ENCODE measurements at places on chromosomes 6 and 20.

DNA sequence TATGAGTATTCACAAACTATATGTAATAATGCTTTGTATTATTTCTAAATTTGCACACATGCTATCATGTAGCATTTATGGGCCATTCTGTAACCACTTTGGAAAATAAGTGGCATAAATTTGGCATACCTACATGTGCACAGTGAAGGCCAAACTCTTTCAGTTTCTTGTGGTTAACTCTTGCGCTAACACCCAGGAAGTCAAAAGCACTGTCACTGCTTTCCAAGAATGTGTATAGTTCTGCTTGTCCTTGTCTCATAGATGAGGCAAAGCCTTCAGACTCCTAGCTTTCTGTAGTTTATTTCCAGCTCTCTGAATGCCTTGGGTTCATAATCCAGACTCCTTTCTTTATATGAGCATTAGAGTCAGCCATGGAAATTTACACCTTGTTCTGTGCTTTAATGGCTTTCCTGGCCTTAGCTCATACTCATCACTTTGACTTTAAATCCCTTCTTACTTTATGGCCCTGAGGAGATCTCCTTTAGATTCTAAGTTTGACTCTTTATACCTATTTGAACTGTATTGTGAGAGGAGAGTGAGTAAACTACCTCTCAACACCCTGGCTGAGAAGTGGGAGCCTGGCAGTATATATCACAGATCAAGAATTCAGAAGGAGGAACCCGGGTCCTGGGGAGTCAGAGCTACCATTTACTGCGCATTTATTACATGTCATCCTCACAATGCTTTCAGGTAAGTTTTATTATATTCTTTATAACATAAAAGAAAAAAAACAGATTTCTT lies 949 bp upstream of the SLC17A3 start:
- DNase-seq = no peak

DNA sequence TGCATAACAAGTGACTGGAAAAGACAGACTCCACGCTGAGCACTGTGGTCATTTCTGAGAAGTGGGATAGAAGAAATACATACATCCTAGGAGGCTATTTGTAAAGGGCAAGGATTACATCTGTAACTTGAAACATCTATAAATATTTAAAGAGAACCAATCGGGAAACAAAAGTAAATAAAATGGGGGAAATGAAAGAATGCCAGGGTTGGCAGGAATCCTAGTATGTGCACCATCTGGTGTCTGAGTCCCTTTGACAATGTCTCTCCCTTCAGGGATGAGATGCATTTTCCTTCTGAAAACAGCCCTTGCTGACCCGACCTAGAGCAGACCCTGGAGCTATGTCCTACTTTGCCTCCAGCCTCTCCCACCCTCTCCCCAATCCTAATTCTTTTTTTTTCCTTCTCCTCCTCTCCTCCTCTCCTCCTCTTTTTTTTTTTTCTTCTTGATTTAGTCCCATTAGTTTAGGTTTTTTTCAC lies 53.2 kb downstream of the VSTM2L start:
- DNase-seq = no peak

DNA sequence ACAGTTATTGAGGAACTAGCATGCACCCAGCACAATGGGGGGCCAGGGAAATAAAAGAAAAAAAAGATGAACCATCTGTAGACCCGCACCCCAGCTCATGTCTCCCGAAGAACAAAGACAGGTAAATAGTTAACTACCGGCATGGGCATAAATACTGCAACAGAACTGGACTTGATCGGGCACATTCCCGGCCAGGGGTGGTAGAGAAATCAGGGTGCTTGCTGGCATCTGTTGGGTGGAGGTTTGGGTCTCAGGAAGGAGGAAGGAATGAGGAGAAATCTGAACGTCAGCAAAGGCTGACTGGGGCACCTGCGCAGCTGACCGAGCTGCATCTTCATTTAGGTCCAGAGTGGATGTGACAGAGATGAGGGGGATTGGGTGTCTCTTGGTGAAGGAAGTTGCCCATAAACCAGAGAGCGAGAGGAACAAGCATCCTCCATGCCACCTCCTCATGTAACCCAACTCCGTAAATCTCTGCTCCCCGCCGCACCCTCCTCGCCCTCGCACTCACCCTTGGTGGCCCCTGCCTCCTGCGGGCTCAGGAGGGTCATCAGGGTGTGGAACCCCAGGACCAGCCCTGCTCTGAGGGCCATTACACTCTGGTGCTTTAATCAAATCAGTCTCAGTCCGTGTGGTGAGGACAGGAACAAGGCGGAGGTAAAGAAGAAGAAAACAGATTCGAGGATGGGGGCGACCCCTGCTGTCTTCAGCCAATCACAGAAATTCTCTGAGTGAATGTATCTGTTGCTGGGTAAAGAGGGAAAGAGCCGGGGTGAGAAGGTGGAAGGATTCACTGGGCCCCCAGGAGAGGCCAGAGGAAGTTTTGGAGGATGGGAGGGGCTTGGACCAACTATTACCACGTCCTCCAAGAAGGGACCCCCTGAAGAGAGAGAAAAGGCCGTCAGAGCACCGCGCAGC lies at the start of gene HLA-DOA:
HLA-DOA (minus strand) TSS at position 648 of the 918 bp plus-strand sequence.
- DNase-seq = peak; percentile 27

DNA sequence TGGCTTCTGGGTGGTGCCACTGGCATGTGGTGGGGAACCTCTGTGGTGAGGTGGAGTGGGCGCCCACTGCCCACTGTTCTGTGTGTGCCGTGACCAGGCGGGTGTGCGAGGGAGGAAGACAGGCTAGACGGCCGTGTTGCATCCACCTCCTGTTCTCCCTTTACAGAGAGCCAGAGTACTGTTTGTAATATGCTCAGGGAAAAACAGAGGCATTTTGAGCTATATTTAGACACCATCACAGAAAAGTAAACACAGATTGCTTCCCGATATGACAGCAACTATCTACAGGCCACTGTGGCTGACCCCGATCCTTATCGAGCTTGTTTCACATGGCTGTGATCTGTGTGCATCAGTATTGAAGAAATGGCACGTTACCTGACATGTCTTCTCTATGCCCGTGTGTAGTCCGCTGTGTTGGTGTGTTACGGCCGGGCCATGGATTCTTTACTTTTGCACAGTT lies 45.6 kb downstream of the ARID1B start:
- DNase-seq = no peak

- DNase-seq = no peak
These were observed 27.6 kb upstream of the GSTA5 start for GRCh38 chr6:52868240-52868639.

- DNase-seq = no peak
These were observed 38.0 kb upstream of the HIVEP1 start for GRCh38 chr6:11974089-11974488.

GRCh38 chr6:108771421-108771820 lies 76.8 kb upstream of the ARMC2 start:
- no peak for DNase-seq

- no peak for DNase-seq
These were observed 97.1 kb upstream of the IYD start for GRCh38 chr6:150271501-150272263.

DNA sequence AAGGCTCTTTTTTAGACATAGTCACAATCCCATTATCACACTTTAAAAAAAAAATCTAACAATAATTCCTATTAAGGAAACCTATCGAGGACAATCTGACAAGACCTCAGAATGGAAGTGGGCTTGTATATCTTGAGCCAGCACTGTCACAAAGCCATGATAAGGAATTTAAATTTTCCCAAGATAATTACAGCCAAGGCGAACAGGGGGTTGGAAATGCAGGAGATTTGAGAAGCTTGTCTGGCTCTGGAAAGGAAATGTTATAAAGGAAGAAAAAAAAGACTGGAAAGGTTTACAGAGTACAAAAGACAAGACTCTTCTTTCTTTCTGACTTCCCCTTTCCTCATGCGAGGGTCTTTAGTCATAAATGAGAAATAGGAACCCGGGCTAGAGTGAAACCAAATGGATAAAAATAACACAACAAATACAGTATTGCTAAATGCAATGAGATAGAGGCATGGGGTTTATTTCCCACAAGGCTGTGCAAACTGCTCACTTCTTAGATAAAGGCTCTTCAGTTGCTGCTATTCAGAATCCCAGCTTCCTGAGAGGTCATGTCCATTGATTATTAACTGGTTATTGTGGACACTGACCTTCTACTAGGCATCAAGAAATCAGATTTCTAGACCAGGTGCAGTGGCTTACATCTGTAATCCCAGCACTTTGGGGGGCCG lies 13.4 kb upstream of the GHRH start:
- DNase-seq = no peak

GRCh38 chr6:158149641-158150040 lies 18.4 kb downstream of the SERAC1 start:
- no peak for DNase-seq

DNA sequence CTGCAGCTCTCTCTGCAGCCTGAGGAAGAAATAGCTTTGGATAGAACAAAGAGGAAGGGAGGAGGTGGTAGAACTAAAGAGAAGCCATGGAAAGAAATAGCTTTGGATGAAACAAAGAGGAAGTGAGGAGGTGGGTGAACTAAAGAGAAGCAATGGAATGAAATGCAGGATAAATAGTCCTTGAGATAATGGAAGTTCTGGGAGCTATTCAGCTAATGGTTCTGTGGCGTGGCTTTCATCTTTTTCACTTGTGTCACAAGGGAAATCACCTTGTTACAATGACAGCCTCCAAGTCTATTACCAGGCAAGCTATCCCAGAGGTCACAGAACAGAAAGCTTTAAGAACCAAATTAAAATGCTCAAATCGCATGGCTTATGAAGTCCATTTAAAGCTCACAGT lies 141.3 kb upstream of the ARG1 start:
- DNase-seq = no peak

- no peak for DNase-seq
These were observed 30.1 kb downstream of the KIF25 start for GRCh38 chr6:168027521-168027920.

DNA sequence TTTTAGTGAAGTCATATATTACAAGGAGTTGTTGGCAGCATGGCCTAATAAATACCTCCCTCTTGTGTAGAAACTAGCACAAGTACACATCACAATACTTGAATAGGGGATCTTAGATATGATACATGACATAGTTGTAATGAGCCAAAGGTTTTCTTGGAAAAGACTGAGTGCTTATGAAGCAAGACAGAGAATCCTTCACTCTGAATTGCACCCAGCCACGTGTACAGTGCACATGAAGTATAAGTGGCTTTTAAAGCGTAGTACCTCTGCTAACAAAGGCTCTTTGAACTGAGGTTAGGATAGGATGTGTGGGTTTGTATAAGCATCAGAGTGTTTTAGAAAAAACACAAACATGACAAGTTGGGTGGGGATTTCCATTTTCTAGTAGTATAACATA lies 145.5 kb upstream of the STMND1 start:
- no peak for DNase-seq

GRCh38 chr6:129691709-129692108 lies 18.3 kb downstream of the ARHGAP18 start:
- no peak for DNase-seq
